ENCODE measurements at places on chromosomes 16 and 17.

GRCh38 chr17:78771758-78772382, 10.2 kb downstream of the CYTH1 start:
- no peak for DNase-seq

DNA sequence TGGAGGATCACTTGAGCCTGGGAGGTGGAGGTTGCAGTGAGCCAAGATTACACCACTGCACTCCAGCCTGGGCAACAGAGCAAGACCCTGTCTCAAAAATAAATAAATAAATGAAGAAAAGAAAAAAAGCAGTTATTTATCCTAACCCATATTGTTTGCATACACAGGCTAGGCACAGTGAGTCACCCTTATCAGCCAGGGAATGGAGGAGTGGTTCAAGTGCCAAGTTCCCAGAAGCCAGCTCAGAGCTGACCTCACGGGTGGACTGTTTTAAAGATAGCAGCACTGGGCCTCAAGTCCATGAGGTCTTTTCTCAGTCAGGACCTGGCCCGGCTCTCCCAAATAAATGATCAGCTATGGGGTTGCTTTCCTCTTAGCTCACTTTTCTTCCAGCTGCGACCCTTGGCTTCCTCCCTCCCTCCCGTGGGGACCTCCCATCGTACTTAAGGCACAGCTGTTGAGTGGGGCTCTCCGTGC, 22.6 kb upstream of the MGAT5B start:
- DNase-seq, result no peak

DNA sequence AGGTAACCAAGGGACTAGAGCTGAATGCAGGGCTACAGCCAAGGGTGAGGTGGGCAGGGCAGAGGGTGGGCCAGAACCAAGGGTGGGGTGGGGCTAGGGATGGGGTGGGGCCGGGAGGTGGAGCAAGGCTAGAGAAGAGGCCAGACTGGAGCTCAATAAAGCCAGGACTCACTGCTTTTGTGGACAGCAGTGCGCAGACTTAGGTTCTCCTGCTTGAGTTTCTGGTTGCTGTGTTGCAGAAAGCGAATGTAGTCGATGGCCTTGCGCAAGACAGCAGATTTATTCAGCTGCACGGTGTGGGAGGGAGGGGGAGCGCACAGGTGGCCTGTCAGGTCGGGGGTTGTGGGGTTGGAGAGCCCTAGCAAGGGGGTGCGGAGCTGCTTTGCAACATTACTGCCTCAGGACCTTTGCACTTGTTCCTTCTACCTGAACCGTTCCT, 18.7 kb downstream of the SREBF1 start:
- no peak for DNase-seq

- no peak for DNase-seq
Measured at GRCh38 chr16:83113317-83113716, 486.5 kb downstream of the CDH13 start.

- DNase-seq, result no peak
Measured at GRCh38 chr16:50103764-50104163, 38.0 kb downstream of the HEATR3 start.

- no peak for DNase-seq
Measured at GRCh38 chr16:47110939-47111338, 32.8 kb downstream of the NETO2 start.

DNA sequence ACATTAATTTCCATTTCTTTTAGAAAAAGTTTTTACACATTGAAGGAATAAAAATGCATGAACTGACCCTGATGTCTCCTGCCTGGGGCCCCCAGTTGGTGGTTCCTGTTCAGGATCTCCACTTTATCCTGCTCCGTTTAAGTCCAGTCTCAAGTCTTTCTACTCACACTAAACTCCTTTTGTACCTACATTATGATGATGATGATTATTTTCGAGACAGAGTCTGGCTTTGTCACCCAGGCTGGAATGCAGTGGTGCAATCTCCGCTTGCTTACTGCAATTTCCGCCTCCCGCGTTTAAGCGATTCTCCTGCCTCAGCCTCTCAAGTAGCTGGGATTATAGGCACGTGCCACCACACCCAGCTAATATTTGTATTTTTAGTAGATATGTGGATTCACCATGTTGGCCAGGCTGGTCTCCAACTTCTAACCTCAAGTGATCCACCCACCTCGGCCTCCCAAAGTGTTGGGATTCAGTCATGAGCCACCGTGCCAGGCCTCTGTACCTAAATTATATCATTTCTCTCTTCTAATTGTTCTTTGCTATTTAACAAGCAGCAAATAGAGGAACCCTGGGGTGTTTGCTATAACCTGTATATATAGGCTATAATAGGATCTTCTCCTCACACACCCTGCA, 2.2 kb upstream of the FOXK2 start:
- DNase-seq, result no peak
